ENCODE measurements at places on chromosomes 4 and X.

DNA sequence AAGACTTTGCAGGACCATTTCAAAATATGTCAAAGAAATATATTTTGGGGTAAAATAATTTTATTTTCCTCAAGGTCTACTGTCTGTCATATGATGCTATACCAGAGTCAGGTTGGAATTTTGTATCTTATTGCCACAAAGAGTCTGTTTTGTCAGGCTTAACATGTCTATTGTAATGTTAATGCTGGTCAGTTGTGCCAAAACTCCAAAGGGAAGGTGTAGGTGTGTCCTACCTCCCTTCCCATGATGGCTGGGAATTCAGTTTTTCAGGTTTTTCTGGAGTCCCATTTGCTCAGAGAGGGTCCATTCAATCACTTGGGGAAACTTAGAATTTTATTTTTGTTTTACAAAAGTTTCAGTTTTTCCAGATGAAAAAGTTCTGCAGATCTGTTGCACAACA, 33.3 kb upstream of the SLC25A4 start:
- no peak for DNase-seq

GRCh38 chr4:76485450-76485849, 50.4 kb downstream of the SHROOM3 start:
- no peak for DNase-seq

DNA sequence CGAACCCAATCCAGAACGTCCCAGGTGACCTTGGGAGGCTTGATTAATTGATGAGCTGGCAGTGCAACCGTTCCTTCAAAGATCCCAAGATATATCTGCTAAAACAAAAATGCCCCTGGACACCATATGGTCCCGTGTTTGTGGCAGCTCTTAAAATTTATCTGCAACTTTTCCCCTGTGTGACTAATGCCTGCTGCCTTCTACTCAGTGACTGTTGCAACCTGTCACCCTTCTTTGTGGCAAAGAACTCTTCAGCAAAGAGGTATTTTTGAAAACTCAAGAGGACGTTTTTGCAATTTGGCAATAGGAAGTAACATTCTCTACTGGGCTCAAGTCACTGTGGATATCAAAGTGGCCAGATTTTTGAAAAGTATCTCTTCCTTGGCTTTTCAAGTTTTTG, 75.8 kb upstream of the SOD3 start:
- DNase-seq = no peak

- no peak for DNase-seq
These were observed 1508.3 kb downstream of the RAPGEF2 start for GRCh38 chr4:160611181-160611580.

GRCh38 chrX:44816367-44816766, 27.5 kb upstream of the DUSP21 start:
- no peak for DNase-seq

GRCh38 chrX:17778997-17779396, 41.7 kb downstream of the SCML1 start:
- DNase-seq = no peak

- no peak for DNase-seq
These were observed 215.5 kb downstream of the GPAT3 start for GRCh38 chr4:83751336-83751949.

DNA sequence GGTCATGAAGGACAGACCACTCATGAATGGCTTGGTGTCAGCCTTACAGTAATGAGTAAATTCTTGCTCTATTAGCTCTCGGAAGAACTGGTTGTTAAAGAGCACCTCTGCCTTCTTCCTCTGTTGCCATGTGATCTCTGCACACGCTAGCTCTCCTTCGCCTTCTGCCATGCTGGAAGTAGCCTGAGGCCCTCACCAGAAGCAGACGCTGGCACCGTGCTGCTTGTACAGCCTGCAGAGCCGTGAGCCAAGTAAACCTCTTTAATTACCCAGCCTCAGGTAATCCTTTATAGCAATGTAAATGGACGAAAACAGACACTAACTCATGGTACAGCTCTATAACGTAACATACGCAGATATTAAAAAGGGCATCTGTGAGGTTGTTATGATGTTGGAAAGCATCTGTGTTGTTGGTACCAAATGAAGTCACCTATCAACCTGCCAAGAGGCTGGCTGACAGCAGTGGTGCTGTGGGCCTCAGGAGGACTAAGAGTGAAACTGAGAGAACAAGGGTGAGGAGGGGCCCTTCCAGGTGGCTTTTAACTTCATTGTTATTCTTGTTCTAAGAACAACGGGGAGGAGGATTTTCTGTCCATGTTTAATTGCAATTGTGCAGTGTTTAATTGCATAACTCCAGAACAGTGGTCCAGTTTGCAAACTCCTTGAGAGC, 69.2 kb downstream of the CRMP1 start:
- peak; percentile 56 for DNase-seq

DNA sequence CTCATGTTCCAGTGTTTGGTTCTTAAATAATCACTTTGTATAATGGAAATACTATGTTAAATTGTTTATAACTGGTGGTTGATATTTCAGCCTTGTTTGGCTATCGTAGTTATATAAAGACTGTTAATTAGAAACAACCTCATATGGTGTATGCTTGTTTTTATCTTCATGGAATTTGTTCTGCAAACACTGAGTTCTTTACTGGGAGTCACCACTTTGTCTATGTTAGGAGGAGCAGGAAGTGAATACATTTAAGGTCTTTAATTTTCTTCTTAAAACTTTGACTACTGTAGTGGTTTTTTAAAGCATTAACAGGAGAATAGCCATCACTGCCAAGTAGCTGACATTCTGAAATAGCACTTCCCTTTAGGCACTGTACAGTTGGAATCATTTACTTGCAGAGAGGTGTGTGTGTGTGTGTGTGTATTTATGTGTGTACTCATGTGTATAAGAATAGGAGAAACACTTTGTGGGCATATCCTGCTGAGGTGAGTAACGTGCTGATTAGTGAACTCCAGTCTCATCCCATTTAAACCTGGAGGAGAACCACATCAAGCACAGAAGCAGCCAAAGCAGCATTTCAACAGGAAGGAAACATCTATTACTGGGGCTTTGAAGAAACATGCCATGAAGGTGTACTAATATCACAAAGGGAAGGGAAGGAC, 37.8 kb downstream of the TET2 start:
- DNase-seq = no peak

DNA sequence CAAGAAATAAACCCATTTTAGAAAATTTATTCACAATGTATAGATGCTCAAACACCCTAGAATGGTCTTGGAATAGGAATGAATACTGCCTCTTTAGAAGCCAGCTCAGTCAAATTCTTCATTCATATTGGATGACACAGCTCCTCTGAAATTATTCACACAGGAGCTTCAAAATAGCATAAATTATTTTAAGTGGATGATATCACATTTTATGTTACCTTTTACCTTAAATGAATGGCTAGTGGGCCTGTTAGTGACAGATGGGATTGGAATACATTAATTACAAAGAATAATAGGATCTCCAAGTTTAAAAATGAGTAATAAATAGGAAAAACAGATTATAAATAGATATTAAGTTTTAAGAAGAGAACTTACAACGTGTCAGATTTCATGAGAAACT, 184.4 kb downstream of the GABRB1 start:
- no peak for DNase-seq

DNA sequence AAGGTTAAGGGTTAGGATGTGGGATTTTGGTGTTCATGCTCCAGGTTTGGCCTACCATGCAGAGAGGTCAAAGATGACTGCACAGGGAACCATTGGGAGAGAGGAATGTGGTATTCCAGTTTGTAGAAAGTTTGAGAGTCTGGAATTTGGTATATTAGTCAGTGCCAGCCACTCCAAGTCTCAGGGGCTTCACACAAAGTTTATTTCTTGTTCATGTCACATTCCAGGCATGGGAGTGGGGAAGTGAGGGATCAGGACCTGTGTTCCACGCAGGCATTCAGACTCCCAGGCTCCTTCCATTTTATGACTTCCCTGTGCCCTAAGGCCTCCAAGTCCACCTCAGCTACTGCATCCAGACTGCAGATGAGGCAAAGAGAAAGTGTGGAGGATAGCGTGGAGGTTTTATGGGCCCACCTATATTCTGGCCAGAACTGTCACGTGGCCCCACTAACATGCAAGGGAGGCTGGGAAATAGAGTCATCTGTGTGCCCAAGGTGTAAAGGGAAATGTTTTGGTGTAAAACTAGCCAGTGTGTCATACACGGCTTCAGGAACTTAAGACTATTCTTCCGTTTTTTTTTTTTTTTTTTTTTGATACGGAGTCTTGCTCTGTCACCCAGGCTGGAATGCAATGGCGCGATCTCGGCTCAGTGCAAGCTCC, 140.6 kb upstream of the SCML1 start:
- no peak for DNase-seq

GRCh38 chrX:12582649-12583048, 208.6 kb upstream of the PRPS2 start:
- DNase-seq = no peak

- DNase-seq = no peak
These were observed 31.2 kb downstream of the RNF175 start for GRCh38 chr4:153728660-153729059.

- DNase-seq = no peak
These were observed 94.6 kb upstream of the FTHL17 start for GRCh38 chrX:31166416-31166815.

- no peak for DNase-seq
These were observed 93.3 kb downstream of the SYTL5 start for GRCh38 chrX:38099688-38100087.

DNA sequence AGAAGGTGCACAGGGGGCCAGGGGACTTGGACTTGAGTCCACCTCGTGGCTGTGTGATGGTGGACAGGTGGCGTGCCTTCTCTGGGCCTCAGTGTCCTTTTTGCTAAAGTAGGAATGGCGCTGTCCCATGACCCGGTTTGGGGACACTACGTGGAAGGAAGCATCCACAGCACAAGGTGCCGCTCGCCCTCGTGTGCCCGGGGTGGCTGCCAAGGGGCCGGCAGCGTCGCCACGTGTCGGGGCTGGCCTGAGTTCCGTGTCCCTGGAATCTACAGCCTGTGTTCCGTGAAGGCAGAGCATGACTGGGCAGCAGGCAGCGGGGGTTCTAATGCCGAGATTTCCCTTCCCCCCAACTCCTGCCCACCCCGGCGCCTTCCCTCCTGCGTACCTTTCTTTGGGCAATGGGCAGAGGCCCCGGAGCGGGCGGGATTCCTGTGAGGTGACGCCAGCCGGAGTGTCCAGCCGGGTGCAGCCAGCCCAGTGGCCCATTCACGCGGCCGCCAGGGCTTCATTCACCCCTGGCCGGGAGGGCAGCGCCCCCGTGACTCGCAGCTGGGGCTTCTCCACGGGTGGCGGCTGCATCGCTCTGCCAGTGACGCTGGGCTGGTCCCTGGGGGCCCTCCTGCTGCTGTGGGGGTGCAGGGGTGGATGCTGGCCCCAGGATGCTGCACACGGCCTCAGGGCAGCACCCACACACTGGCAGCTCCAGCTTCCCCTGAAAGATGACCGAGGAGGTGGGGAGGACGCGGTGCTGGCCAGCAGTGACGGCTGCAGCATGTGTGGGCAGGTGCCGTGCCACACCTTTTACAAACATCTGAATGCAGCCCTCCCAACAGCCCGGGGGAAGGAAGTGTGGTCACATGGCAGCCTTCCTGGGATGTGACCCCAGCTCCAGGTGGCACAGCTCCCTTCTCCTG, 21.2 kb downstream of the DOK7 start:
- no peak for DNase-seq

DNA sequence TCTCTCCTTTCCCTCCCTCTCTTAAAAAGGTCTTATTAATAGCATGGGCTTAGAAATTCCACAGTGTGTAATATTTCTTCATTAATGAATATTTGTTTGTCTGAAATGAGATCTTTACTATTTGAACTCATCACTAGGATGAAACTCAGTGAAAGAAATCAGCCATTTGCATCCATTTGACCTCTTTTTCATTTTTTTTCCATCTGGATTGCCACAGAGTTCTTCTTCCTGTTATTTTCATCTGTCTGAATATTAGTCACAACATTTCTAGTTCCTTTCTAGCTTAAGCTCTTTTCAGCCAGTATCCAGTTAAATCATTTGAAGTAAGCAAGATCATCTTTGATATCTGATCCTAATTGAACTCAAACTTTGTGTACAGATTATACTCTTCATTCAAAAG, 69.2 kb upstream of the PLS3 start:
- no peak for DNase-seq

- peak; percentile 33 for DNase-seq
These were observed 2.0 kb downstream of the SLC25A6 start for GRCh38 chrX:1389993-1390285.

GRCh38 chr4:56531823-56532222, 26.2 kb downstream of the ARL9 start:
- no peak for DNase-seq

DNA sequence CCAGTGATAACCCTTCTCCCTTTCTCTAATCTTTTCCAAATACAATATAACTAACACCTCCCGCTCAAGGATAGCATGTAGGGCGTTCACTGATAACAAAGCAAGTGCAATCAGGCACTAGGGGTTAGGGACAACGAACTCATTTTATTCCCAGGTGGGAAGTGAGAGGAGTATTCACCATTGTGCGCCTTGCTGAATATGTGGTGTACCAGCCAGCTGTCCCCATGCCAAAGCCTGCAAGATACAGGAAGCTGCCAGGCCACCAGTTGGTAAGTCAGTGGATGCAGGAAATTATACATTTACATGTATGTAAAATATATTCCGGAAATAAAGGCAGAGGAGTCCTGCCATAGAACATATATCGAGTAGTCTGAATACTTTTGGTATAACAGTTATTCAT, 6.3 kb upstream of the HPRT1 start:
- no peak for DNase-seq

- DNase-seq = no peak
These were observed 21.6 kb upstream of the UBA1 start for GRCh38 chrX:47171996-47172395.

DNA sequence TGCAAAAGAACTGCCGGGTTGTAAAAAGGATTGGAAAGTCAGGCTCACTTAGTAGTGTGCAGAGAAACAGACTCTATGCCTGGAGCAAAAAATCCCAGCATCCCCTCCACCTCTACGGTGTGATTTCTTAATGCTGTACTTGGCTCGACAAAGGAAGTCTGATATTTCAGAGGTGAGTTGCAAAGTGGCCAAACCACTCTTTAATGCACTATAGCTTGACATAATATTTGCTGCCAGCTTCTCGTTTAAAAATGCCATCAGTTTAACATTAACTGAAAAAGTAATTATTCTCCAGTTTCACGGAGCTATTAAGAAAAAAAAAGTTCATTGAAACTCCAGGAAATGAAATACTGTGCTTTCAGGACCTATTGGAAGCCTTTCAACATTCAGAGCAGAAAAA, 448.3 kb upstream of the ZFP42 start:
- no peak for DNase-seq

- DNase-seq = no peak
These were observed 7.3 kb downstream of the SOD3 start for GRCh38 chr4:24802648-24803047.

DNA sequence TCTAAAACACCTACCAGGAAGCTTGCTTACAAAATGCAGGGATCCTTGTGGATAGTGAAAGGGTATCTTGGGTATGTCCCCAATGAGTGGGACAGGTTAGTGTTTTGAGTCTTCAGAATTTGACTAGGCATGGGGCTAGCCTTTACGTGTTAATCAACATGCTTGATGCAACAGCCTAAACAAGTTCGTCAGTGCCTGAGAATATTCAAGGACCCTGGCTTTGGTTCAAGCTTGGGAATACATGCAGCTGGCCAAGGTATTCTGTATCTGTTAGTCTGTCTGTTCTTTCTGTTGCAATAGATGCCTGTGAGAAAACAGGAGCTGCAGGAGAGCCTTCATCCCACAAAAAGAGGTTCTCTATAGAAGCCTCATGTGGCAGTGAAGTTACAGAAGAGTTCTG, 149.5 kb downstream of the CCNG2 start:
- no peak for DNase-seq

Measured in activated CD8-positive, alpha-beta memory T cell treated with anti-CD3 and anti-CD28 coated beads, Interleukin-2, amount 10 ng/mL, durations not matched to agents 7 days and 5 days (primary cell).